Stimulated activated CD4-positive, alpha-beta T cell treated with anti-CD3 and anti-CD28 coated beads, TNF-alpha, amount 100 ng/mL, for 1 hour (primary cell): ENCODE measurements at places on chromosomes 5 and 9.
A peak's percentile ranks its signal among the peaks of the same experiment; 100 is the strongest.

GRCh38 chr5:15821506-15821905 lies 321.5 kb downstream of the FBXL7 start:
- DNase-seq, result no peak

GRCh38 chr9:13175732-13176131 lies 103.8 kb downstream of the MPDZ start:
- no peak for DNase-seq

DNA sequence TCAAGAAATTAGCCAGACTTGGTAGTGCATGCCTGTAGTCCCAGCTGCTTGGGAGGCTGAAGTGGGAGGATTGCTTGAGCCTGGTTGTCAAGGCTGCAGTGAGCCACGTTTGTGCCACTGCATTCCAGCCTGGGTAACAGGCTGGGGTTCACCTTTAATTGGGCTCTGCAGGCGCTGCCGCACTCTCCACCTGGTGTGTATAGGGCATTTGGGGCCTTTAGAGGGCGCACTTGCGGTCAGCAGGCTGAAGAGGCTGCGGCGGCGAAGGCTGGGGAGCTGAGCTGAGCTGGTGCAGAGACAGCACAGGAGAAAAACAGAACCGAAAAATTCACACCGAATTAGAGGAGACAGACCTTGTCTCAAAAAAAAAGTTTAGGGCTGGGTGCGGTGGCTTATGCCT lies 31.2 kb downstream of the CDK7 start:
- no peak for DNase-seq

DNA sequence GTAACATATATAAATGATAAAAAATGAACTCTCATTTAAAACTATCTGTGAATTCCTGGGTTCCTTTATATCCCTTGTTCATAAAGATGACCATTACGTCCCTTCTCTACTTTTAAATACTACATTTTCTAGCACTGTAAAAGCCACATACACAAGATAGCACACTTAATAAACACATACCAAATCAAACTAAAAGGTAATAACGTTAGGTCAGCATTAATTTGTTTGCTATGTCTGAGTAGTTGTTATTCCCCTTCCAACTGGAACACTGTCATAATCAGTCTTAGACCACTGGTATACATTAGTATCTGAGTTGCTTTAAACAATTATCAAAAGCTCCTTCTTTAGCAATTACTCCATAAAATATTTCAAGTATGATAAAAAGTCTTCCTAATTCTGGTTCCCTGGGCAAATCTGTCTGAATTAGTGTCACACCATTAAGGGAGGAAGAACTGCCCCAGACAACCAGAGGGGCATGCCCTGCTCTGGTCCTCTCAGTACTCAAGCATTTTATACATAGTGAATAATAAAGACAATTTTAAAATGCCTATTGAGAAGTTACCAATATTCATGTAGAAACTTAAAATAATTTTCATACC lies 98.1 kb downstream of the RAPGEF6 start:
- no peak for DNase-seq

DNA sequence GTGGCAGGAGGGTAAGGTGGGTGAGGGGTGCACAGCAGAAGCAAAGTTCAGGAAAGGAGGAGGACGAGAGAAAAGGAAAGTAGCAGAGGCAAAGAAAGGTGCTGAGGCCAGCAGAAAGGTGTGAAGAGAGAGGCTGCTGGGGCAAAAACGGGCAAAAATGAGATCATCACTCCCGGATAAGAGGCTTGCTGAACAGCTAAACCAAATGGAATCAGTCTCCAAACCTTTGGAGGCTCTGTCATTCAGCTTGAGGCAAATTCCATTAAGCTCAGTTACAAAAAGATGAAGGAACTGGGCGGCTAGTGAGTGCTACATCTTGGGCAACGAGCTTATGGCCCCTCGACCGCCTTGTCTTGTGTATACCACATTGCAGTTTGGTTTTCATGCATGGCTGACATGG lies 136.4 kb downstream of the FSTL4 start:
- no peak for DNase-seq

- no peak for DNase-seq
Observed at GRCh38 chr9:9674461-9674860, 938.3 kb downstream of the PTPRD start.

GRCh38 chr5:167355346-167355745 lies 936.1 kb upstream of the WWC1 start:
- no peak for DNase-seq

DNA sequence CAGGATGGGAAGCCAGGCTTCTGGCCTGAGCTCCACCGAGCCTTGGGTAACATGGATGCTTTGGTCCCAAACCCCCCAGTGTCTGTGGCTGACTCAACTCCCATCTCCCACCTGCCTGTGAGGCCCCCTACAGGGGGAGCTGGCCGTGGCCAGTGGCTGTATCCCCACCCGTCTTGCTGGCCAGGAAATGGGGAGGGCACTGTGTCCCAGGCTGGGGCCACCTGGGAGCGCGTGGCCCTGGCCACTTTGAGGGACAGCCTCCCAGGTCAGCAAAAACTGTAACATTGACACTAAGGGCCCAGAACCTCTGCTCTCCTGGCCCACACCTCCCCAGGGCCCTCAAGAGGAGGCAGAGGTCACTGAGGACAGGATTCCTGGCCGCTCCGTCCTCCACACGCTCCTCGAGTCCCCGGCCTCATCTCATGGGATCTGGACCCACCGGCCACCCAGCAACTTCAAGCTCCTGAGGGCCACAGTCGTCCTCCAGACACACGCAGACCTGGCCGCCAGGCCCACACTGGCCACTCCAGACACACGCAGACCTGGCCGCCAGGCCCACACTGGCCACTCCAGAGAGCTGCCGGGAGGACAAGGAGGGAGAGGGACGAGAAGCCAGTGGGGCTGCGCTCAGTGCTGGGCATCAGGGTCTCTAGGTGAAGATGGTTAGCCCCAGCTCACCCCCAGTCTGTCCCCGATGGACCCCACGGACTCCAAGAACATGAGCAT lies 44.2 kb downstream of the DBH start:
- DNase-seq, result no peak

DNA sequence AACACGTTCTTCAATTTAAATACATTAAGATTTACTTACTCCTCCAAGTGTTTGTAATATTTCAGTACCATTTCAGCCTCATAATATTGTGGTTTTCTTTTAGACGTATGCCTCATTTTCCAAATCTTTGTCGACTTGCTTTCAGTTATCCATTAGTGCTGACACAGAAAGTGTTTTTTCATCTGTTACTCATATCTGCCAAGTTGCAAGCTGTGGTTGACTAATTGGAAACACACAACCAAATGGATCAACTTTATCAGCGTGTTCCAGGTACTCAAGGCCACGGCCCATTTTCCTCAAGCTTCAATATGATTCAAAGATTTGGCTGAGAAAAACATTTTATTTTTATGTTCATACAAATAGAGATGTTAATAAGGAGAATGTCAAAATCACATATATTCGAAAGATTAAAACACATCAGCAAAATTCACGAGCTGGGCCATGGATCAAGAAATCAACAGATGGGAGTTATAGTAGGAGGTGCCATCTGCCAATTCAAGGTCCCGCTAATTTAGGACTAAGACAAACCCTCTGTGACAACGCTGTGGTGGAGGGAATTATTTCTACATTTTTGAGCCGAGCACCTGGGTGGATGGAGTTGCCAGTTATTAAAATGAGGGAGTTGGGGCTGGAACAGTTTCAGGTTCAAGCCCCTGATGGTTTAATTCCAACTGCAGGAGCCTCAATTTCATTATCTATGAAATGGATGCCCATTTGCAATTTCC lies 27.2 kb upstream of the CCNJL start:
- DNase-seq, result no peak

GRCh38 chr5:147822686-147823491 lies 8.6 kb downstream of the SPINK1 start:
- DNase-seq, result peak; percentile 3

DNA sequence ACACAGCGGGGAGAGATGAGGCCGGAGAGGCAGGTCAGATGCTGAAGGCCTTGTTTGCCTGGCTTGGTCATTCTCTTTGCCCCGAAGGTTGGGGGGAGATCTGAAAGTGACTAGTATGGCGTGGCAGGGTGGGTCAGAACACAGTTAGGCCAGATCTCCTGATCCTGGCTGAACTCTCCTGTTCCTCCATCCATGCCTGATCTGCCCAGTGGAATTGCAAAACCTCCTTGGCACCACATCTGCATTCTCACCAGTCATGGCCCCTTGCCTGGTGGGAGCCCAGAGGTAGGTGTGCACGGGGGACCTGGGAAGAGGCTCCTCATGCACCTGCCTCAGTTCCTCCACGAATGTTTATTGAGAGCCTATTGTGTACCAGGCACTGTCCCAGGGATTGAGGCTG lies 23.2 kb downstream of the TEX53 start:
- no peak for DNase-seq

DNA sequence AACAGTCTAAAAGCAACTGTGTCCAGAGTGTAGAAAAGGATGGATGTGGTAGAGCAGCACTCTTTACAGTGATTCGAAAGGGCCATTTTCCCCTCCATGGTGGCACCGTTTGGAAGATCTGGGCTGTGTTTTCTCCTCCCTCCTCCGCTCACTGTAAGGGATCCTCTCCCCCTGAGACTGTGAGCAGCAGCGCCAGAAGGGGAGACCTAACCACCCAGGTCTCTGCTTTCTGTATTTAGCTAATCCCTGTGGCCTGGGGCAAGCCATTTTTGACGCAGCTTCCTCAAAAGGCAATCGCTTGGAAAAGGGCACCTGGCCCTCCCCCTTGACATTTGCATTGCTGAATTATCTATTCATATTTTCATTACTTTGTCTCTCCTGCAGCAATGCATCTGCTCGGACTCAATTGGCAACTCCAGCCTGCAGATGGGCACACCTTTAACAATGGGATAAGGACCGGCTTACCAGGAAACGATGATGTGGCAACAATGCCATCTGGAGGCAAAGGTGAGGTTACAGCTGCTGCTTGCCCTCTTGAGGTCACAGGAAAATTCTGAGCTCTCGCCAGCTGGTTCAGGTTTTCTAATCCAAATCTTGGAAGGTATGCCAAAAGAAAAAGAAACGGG lies 244.3 kb upstream of the WWC1 start:
- no peak for DNase-seq

DNA sequence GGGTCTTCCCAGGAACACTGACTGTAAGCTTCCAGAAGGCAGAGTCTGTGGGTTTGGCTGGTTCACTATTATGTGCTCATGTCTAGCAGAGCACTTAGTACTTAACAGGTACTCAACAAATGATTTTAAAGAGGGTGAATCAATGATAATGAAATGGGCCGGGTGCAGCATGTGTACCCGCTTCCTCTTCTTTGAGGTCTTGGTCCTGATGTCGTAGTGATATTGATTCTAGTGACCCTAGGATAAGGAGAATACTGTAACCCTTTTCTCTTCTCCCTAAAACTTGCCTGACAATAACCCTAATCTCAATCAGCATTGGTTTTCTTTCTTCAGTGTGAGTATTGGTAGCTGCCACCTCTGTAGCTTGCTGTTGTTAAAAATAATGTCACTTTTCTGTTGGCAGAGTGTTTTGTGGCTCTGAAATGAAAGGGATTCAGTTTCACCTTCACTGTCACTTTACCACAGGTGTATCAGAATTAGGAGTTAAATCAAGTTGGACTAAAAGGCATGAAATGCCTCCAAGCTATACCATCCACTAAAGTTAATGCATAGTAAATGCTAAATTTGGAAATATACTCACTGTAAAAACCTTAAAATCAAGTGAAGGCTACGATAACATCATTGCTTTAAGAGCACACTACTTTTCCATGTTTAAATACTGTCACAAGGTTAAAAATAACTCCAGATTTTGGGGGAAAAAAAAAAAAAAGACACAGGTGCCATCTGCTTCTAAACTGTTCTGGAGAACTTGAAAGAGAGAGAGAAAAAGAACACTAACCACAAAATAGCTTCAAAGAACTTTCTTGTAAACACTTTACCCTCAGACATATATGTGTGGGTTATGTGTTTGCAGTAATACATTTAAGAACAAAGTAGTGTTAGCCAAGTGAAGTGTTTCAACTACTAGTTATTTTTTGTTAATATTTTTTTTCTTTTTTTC lies 6.0 kb downstream of the CAMK4 start:
- no peak for DNase-seq

DNA sequence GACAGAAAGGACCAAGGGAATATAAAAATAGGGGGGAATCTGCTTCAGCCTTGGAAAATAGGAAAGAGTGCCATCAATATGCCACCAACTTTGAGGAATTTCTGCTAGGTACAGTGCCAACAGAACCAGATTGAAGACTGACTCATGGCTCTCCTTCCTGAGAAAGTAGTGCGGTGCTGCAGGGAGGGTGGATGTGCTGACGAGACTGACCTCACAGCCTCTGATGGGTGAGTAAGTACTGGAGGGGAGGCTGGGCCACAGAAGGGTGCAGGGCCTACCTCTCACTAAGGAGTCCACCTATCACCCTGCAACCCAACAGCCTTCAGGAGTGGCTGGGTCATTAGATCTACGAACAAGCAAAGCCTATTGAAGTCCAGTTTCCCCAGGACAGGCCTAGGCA lies 187.6 kb downstream of the GABBR2 start:
- no peak for DNase-seq

DNA sequence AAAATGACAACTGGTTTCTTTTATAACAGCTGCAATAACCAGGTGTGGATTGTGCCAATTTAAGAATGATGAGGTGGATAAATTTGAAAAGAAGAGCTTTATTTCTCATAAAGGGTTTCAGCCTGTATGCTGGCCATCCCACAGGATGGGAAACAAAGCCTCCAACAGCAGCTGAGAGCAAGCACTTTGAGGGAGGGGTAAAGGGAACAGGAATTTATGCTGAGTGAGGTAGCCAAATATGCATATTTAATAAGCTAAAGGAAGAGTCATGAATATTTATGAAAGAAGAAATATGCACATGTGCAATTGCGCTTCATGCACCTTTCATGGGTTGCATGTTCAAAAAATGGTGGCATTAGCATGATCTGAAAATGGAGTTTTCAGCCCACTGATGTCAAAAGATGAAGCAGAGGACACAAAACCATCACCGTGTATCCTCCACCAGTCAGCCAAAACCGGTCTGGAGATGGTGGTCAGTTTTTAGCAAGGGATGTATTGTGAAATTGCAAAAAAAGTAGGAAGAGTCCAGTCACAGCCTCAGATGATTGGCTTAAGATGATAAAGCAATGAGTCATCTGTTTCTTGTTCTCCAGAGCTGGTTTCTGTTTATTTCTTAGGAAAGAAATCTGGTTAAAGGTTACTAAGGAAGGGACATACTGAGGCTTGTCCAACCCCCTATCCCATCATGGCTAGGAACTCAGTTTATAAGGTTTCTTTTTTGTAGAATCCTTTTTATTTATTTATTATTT lies 47.9 kb downstream of the DEPDC1B start:
- no peak for DNase-seq

DNA sequence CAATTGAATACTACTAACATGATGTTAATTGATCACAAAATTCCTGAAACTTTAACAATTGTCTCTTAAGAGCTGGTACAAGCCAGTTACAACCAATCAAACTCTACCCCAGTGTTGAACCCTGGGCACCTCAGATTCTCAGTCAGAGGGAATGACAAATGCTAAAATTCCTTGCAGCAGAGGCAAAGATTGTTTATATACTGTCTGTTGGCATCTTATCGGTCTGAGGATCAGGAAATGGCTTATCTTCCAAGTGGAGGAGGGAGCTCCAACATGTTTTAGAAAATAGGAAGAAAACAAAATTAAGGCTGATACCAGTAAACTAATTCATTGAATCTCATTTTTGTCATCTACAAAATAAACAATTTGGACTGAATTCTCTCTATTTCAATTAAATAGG lies 527.8 kb upstream of the ZNF608 start:
- no peak for DNase-seq

GRCh38 chr9:105141146-105141975 lies 103.1 kb upstream of the SLC44A1 start:
- no peak for DNase-seq

- DNase-seq, result no peak
Observed at GRCh38 chr9:68793605-68794343, 88.7 kb downstream of the PIP5K1B start.

GRCh38 chr5:80318212-80318611 lies 1.6 kb upstream of the SPZ1 start:
- no peak for DNase-seq
